ENCODE measurements at places on chromosomes 5 and 9.

DNA sequence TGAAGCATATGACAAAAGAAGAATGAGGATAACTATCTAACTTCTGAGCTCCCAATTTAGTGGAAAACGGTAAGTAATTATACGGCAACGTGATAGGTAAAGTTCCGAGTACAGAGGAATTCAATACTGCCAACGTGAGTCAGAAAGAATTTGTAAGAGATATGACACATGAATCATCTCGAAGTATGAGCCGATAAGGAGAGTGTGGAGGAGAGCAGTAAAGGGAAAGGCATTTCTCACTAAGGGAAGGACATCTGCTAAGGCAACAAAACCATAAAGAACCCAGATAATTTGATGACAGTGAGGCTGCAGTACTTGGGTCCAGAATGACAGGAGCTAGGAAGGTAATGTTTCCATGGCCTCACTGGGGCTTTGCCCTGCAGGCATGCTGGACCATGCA is 11.0 kb downstream of the MPDZ start:
- no peak for DNase-seq

DNA sequence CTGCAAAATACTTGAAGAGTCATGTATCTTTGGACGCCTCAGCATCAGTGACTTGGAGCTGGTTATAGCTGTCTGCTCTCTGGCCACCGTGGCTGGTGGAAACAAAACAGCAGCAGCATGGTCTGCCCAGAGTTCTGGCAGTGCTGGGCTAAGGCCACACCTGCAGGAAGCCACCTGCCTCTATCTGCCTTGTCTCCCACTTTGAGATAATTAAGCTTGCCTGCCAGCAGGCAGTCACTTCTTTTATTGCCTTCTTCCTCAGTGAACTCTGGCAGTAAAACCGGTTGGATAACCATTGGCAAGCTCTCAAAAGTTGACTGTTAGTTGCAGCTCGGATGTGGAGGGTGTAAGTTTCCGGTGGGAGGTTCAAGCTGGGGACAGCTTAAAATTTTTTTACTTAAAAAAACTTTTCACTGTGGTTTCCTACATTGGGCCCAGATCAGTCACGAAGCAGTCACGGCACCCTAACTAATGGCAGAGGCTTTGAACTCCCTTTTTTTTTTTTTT is 4.9 kb downstream of the SMIM3 start:
- no peak for DNase-seq

- no peak for DNase-seq
These were observed 30.6 kb downstream of the MAP1B start for GRCh38 chr5:72137826-72138409.

- DNase-seq, result no peak
These were observed 244.9 kb upstream of the KLF4 start for GRCh38 chr9:107734256-107735013.

GRCh38 chr5:79612667-79613198 is 492 bp downstream of the TENT2 start:
- DNase-seq, result no peak
